T-helper 1 cell (primary cell): ENCODE measurements at places on chromosomes 3 and 15.

DNA sequence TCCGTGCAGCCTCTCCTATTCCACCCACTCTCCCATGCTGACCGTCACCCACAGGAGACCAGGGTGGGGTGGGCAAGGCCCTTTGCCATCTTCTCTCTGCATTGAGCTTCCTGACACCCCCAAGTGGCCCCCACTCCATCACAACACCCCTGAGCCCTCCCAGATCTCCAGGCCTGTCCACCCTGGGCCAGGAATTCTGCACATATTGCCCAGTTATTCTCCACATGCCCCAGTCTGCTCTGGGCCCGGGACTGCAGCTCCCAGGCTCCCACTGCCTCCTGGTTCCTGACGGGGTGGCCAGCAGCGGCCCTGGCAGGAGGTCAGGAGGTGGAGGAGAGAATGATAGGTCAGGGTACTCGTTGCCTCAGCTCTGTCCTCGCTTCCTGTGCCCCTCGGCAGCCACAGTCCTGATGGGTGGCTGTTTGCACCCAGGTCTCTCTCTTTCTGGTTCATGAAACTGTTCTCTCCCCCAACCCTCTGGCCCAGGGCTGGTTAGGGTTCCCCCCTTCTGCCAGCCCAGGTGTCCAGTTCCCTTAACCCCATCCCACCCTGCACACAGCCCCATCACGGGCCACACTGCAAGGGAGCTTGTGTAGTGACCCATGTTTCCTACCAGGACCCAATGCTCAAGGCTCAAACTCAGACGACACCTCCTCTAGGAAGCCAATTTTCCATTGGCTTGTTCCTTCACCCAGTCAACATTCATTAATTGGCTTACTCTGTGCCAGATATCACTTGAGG lies 47.3 kb downstream of the IQSEC1 start:
- DNase-seq = no peak

DNA sequence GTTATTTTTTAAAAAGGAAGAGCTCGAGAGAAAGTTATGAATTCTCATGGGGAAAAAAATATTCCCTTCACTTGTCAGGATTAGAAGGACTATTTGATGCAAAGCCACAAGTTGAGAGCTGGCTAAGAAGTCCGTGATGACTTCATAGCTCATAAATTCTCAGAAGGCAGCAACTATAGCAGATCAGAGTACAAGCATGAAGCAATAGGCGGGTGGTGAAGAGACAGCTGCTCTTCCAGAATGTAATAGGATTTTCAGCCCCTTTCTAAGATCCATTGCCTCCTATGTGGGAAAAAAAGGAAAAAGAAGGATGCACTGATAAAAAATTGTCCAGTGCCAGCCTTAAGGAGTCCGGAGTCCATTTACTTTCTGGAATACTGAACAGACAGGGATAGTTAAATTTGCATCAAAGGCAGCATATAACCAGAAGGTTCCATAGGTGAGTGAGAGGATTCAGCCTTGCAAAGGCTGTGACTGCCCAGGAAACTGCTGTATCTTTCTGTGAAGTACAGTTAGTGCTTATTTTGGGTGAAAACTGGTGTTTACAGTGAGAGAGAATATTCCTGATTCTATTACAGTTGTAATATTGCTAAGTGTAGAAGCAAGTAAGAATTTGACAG lies 929.5 kb upstream of the ALCAM start:
- no peak for DNase-seq

GRCh38 chr3:141686466-141687291 lies 51.4 kb upstream of the RNF7 start:
- no peak for DNase-seq

GRCh38 chr3:193852901-193853300 lies 259.9 kb downstream of the OPA1 start:
- DNase-seq = no peak

GRCh38 chr15:91909111-91909510 lies 55.6 kb downstream of the SLCO3A1 start:
- DNase-seq = no peak
